Kidney tubule cell (primary cell): ENCODE measurements at places on chromosomes 11 and 22.

DNA sequence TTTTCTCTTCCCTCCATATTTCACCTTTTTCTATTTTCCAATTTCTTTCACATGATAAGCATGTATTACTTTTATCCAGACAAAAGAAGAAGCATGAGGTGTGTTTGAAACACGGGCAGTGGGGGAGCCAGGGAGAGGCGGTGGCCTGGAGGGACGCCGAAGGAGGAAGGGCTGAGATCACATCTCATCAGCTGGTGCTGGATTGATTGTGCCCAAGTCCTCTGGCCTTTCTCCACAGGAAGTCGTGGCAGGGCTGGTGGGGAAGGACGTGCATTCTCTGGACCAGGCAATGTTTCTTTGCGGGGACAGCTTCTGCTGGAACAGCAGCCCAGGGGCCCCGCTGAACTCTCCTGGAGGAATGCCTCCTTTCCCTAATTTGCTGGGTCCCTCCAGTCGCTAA, 82.9 kb downstream of the MIAT start:
- DNase-seq: no peak

DNA sequence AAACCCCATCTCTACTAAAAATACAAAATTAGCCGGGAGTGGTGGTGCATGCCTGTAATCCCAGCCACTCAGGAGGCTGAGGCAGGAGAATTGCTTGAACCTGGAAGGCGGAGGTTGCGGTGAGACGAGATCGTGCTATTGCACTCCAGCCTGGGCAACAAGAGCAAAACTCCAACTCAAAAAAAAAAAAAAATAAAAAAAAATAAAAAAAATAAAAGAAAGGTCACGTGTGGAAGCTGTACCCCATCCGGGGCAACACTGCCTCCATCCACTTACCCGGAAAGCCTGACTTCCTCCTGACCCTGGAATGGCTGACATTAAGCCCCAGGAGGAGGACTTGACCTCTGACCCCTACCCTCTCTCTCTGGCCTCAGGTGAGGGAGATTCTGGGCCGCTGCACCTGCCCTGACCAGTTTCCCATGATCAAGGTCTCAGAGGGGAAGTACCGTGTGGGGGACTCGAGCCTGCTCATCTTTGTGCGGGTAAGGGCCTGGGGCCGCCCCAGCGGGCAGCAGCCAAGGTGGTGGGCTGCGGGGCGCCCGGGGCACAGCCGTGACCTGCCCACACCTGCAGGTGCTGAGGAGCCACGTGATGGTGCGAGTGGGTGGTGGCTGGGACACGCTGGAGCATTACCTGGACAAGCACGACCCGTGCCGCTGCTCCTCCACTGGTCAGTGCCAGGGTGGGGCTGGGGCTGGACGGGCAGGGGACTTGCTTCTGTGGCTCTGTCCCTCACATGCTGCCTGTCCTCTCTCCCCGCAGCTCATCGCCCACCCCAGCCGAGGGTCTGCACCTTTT, 3.8 kb downstream of the GAS2L1 start:
- DNase-seq: no peak

DNA sequence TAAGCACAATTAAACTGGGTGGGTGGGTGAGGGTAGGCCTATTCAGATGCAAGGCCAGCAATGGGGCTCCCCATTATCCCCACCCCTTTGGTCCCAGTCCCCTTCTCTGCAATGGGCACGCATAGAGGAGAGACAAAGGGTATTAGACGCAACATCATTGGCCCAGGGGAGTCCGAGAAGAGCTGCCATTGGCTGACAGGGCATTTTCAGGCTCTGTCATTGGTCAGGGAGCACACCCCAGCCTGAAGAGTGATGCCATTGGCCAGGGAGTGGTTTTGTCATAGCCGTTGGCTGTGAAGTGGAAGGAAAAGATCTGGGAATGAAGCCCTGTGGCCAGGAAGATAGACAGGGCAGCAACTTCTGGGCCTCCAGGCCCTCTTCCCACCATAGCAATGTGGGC, 2.8 kb upstream of the TRIM3 start:
- DNase-seq: no peak

DNA sequence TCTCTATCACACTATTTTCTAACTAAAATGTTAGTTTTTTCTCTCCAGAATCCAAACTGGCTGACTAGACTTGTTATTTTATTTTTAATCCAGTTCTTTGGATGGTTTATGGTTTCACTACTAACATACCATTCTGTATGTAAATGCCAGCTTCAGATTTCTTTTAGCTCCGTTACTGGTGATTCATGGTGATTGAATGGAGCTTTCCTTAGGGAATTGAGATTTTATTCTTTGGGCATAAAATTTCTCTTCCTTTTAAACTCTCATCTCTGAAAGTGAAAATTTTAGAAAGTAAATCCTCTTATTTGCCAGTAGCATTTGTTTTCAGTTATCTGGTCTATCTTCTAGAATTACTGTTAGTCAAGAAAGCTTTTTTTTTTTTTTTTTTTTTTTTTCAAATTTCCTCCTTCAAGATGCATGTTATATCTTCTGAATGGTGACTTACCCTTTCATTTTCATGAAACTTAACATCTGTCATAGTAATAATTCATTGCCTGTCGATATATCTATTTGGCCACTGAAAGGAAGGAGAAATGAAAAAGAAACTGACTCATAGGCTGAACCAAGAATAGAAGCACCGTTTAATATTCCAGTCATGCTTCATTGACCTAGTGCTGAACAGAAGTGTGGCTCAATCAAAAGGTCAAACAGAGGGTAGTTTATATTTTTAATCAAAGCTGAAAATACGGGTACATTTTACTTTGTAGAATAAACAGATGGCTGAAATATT, 6.4 kb downstream of the ENDOD1 start:
- DNase-seq: peak; percentile 71

DNA sequence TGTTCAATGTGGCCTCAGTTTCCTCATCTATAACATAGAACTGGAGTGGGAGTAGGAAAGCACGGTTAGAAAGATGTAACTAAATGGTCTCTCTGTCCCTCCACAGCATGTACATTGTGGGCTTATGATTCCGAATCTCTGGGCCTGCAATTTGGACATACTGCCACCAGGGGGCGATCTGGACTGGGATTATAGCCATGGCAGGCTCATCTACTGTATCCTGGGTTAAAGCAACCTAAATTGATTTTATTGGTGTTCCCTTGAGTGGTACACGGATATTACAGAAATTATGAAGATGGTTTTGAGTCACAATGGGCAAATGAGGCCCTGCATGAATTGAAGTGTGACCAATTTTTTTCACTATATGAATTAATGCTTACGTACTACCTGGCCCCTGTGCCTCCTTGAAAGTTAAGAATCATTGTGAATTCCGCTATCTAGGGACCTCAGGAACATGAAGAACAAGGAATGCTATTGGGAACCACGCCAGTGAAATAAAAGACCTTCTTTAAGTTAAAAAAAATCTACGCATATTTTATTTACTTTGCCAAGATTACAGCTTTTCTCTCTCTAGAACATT, 32.9 kb downstream of the TST start:
- peak; percentile 20 for DNase-seq
